ENCODE measurements at places on chromosomes 4 and X. TPM values are rescaled to one million over a fixed set of nuclear protein-coding genes. Genes with fewer than 3 reads are reported as not detected.

HTR2C gene
- not detected for total RNA-seq

ITIH6 gene
- total RNA-seq, result 2.3 TPM

BGN gene
- total RNA-seq, result 9.7 TPM

GUF1 gene
- 12.6 TPM for total RNA-seq

GAGE12J gene
- total RNA-seq, result not detected

CCDC149 gene
- 18.6 TPM for total RNA-seq

FHDC1 gene
- 2.0 TPM for total RNA-seq

P2RY4 gene
- total RNA-seq, result 1.3 TPM

DNA sequence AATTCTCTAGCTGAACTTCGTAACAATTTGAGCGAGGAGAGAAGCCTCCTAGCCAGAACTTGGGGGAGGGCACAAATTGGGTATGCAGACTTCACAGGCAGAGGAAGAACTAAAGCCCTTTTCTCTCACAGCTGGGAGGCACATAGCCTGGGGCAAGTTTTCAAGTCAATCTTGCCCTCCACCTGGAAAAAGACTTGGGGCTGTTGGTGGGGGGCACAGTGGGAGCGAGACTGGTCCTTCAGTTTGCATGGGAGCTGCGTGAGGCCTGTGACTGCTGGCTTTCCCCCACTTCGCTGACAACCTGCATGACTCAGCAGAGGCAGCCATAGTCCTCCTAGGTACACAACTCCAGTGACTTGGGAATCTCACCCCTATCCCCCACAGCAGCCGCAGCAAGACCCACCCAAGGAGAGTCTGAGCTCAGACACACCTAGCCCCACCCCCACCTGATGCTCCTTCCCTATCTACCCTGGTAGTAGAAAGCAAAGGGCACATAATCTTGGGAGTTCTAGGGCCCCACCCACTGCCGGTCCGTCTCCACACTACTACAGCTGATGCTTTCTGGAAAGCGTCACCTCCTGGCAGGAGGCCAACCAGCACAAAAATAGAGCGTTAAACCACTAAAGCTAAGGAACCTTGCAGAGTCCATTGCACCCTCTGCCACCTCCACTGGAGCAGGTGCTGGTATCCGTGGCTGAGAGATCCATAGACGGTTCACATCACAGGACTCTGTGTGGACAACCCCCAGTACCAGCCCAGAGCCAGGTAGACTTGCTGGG is 160.8 kb downstream of the CBLL2 start:
- no peak for DNase-seq

GRCh38 chrX:100368167-100368566 is 41.9 kb downstream of the PCDH19 start:
- DNase-seq, result no peak

- DNase-seq, result no peak
Measured at GRCh38 chrX:148574237-148574973, 74.0 kb downstream of the AFF2 start.

- no peak for DNase-seq
Measured at GRCh38 chr4:42152507-42153504, at the start of gene BEND4. Gene BEND4, minus strand, starts transcription at chr4:42152655. Its CDS starts 512 bp downstream, at chr4:42152143.

- no peak for DNase-seq
Measured at GRCh38 chrX:108702530-108702929, 33.8 kb downstream of the IRS4 start.

- DNase-seq, result no peak
Measured at GRCh38 chr4:40686081-40686913, 56.6 kb upstream of the RBM47 start.

GRCh38 chrX:102712216-102712966 is at the start of gene GPRASP2:
Gene GPRASP2, plus strand, starts transcription at chrX:102712448. Its CDS starts 2,422 bp downstream, at chrX:102714870.
- peak; percentile 51 for DNase-seq

- DNase-seq, result no peak
Measured at GRCh38 chr4:137213372-137214173, 318.7 kb downstream of the PCDH18 start.

DNA sequence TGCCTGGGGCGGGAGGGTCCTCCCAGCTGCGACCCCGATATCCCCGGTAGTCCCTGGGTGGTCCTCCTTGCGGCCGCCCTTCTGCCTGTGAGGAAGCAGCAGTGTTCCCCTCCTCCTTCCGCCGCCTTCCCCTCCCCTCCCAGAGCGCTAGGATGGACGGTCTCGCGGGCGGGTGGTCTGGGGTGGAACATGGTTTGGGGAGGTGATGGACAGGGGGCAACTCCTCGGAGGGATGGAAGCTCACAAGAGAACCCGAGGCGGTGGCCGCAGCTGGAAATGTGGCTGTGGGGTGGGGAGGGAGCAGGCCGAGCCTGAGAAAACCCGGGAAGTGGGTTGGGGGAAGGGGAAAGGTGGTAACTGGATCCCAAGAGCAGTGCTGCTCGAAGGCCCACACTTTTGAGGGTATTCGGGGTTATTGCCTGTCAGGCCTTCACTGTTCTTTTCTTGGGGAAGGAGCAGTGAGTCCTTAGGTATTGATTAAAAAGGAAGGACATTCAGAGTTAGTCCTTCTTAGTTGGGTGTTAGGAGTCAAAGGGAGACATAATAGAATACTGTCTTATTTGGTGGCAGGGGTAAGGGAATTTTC is 581 bp downstream of the UBE2K start:
- DNase-seq, result peak; percentile 63

DNA sequence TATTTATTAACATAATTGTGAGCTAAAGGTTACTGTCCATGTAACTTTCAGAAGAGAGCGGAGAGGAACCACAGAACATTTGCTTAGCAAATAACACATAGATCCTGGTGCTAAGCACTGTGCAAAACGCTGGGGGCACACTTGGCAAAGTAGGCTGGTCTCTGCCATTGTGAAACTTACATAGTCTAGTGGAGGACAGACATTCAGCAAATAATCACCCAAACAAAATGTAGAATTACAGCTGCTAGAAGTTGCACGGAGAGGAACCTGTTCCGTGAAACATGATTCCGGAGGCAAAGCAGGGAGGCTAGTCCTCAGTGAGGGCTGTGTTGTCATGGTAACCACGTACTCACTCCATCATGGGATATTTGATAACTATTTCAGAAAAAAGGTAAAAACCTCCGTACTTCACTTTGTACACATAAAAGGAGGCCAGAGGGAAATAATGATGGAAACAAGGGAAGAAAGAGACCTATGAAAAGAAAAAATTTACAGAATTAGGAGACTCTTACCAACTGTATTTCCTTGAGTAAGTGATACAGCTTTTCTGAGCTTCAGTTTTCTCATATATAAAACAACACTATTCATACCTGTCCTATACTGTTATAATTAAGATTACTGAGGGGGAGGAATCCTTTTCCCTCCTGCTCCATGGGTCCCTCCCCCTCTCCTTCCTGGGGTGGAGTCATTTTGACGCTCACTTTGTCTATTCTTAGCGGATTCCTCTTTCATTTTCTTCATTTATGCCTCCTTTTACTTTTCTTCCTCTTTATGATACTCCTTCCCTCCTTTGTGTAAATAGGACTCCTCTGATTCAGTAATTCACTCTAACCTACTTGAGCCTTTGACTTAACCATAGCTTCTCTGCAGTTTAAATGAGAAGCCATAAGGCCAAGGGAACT is 825 bp upstream of the RASGEF1B start:
- no peak for DNase-seq

GRCh38 chr4:67725132-67725531 is 24.2 kb upstream of the UBA6 start:
- DNase-seq, result no peak

- DNase-seq, result no peak
Measured at GRCh38 chrX:32489125-32489524, 722.2 kb downstream of the DMD start.

DNA sequence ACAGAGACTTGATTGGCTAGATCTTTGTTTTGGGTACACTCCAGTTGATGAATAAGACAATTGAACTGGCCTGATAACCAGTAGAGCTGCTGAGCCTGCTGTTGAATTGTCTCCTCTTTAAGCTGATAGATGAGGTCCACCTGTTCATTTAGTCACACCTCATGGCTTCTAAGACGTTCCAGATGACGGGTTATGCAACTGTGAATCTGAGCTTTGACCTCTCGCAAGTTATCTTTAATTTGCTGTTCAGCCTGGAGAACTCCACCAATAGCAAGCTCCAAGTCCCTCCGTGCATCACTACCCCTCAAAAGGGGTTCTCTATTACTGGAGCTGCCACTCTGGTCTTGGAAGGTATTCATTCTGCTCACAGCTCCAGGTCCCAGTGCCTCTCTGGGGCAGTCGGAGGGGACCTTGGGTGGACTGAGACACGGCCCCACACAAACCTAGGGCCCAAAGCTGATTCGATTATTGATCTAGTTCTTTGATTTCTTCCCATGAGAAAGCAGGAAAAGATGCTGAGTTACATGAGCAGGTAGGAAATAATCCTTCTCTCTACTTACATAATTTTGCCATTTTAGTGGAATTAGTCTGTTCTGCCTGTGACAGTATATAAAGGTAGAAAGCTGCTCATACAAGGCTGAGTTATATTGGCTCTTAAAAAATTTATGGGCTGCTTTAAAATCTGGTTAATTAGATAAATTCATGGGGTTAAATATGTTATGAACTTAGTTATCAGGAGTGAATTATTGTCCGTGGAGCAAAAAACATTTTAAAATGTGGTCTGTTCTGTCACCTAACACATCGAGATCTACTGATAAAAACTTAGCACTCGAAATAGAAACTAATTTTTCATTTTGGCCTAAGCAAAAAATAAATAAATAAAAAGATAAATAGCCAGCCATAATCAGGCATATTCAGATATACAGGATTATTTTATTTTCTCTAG is 6.8 kb downstream of the MMAA start:
- DNase-seq, result no peak

DNA sequence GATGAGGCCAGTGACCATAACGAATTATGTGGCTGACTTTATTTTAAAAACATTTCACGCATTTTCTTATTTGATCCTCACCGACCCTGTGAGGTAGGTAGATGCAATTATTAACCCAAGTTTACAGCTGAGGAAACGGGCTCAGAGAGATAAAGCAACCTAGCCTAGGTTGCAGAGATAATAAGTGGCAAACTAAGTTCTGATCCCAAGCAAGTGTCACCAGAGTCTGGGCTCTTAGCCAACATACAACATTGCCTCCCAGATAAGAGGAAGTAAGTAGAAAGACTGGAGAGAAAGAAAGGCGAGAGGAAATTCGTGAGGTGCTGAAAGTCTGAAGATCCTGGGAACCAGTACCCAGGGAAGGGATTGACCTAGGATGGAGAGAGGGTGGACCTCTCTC is 77.4 kb upstream of the GPR50 start:
- DNase-seq, result no peak

DNA sequence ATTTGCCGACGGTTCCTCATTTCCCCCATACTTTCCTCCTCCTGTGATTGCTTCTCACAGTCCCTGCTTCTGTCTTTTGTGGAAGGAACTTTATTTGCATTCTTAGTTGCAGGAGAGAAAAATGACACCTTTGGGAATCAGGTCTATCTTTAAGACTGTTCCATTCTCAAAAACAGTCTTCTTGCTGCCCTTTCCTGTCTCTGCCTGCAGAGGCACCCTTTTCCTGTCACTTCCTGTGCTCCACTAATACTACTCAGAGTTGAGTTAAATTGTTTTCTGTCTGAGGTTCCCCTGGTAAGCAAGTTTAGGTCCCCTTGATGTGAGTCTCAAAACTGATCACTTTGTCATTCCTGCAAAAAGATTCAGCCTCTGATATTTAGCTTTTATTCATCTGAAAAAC is 208.8 kb upstream of the CLNK start:
- no peak for DNase-seq

- no peak for DNase-seq
Measured at GRCh38 chrX:103461156-103461555, 58.1 kb downstream of the RAB40A start.

DNA sequence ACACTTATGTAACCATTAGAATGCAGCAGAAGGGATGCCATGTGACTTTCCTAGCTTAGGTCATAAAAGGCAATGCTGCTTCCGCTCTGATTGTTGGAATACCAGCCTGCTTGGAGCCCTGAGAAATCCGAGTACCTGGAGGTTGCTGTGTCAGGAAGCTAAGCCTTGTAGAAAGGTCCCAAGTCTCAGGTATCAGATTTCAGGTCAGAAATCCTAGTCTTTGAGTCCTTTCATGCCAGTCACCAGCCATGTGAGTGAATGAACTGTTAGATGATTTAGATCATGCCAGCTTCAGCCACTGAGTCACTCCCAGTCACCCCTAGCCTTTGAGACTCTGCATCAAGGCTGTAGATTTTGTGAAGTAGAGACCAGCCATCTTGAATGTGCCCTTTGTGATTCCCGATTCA is 23.5 kb downstream of the RAP1GDS1 start:
- DNase-seq, result no peak

GRCh38 chr4:186285147-186285546 is 19.2 kb downstream of the F11 start:
- no peak for DNase-seq

- no peak for DNase-seq
Measured at GRCh38 chr4:40316333-40316781, 18.8 kb upstream of the CHRNA9 start.

DNA sequence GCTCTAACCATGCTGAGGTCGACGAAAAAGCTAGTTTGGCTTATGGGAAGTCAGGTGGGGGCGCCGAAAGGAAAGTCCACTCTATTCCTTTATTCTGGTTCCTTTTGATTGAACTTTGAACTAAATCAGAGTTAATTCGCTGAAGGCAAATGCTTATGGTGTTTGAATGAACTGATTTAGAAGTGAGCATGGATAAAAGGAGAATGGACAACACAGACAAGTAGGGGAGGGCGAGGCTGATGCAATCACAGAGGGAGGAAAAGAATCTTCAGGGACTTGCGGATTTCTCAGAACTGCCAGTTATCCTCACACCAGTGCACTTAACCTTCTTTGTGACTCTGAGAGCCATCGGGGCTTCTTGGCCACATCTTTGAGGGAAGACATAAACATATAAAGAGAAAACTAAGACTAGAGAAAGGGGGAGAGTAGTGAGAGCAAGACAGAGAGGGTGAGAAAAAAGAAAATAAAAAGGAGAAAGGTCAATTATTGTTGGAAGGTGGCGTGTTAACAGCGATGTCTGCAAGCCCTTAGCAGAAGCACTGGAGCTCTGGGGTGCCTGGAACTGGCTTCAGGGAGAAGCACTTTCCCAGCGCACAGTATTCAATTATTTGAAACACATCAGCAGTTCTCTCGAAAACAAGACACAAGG is 79.6 kb upstream of the PLAC1 start:
- DNase-seq, result no peak

- no peak for DNase-seq
Measured at GRCh38 chrX:118215346-118215745, 98.7 kb upstream of the KLHL13 start.

GRCh38 chrX:39871648-39872047 is 226.1 kb downstream of the BCOR start:
- no peak for DNase-seq

- DNase-seq, result no peak
Measured at GRCh38 chrX:12229986-12230385, 91.7 kb downstream of the FRMPD4 start.

- DNase-seq, result no peak
Measured at GRCh38 chr4:80587871-80588385, 252.4 kb downstream of the CFAP299 start.

- no peak for DNase-seq
Measured at GRCh38 chr4:162360369-162361149, 196.8 kb upstream of the FSTL5 start.

- no peak for DNase-seq
Measured at GRCh38 chrX:120302434-120302833, 8.8 kb downstream of the TMEM255A start.

- no peak for DNase-seq
Measured at GRCh38 chr4:149050840-149051239, 608.6 kb upstream of the NR3C2 start.

- no peak for DNase-seq
Measured at GRCh38 chr4:66590488-66591215, 920.4 kb upstream of the EPHA5 start.
